ENCODE measurements at places on chromosomes 6 and 20.

- H3K4me1 ChIP-seq: no peaks in the 10 kb centered on the region
- H3K27me3 ChIP-seq: peaks cover 4% of the 10 kb centered on the region
- no peak for DNase-seq
Measured at GRCh38 chr6:131946992-131947955, 3.9 kb downstream of the CCN2 start.

DNA sequence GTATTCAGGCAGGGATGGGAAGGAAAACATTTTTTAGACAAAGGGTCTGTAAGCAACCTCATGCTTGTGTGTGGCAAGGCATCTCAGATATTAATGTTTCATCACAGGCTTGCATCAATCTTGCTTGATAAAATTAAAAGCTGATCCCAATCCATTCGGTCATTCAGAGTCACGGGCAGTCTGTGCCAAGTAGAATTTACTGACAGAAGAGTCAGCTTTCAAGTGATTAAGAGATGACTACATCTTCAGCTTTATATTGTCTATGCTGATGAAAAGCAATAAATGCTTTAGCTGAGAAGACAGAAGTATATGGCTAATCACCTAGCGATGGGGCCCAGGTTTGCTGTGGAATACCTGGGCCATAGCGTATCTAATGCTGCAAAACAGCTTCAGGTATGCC, 3.5 kb downstream of the PLEKHG1 start:
- no peaks in the 10 kb centered on the region for H3K36me3 ChIP-seq
- no peak overlapping the region for H3K27ac ChIP-seq
- H3K4me3 ChIP-seq: no peak overlapping the region
- no peaks in the 10 kb centered on the region for H3K27me3 ChIP-seq
- DNase-seq: no peak
- H3K4me1 ChIP-seq: no peaks in the 10 kb centered on the region

GRCh38 chr6:446418-447366, 55.1 kb downstream of the IRF4 start:
- peak overlapping the region; percentile 38 for H3K4me3 ChIP-seq
- no peak overlapping the region for H3K27ac ChIP-seq
- peaks cover 36% of the 10 kb centered on the region for H3K4me1 ChIP-seq
- DNase-seq: no peak
- no peaks in the 10 kb centered on the region for H3K36me3 ChIP-seq

DNA sequence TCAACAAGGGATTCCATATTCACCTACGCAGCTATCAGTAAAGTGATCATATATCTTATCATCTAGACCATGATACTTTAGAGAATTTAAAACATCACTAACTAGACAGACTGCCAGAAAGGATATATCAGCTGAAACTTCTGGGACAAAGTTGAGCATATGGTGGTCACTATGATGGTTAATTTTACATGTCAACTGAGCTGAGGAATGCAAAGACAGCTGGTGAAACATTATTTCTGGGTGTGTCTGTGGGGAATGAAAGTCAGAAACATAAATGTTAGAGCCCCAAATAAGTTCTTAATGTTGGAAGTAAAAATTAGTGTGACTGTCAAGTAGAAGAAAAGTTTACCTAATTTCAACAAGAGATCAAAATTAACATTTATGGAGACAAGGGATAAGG, 440.0 kb upstream of the IRAK1BP1 start:
- H3K36me3 ChIP-seq: no peaks in the 10 kb centered on the region
- no peaks in the 10 kb centered on the region for H3K27me3 ChIP-seq
- H3K27ac ChIP-seq: no peak overlapping the region
- no peak for DNase-seq
- no peaks in the 10 kb centered on the region for H3K4me1 ChIP-seq
- no peak overlapping the region for H3K4me3 ChIP-seq

DNA sequence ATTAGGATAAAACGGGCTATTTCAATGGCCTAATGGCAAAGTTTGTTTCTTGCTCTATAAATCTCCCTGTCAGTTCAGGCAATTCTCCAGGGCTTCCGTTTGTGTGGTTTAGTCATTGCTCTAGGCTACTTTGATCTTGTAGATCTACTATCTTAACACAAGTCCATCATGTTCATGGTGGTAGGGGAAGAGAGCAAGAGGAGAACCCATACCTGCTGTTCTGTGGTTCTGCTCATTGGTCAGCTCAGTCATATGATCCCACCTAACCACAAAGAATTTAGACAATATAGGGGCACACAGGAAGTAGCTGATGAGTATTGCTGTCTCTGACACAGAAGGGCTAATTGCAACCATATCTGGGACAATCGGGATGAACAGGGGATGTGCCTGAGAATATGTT, 4.9 kb upstream of the DEK start:
- H3K27me3 ChIP-seq: no peaks in the 10 kb centered on the region
- no peak overlapping the region for H3K27ac ChIP-seq
- H3K4me1 ChIP-seq: peaks cover 7% of the 10 kb centered on the region
- DNase-seq: peak; percentile 25

- no peak overlapping the region for H3K27ac ChIP-seq
- H3K4me1 ChIP-seq: no peaks in the 10 kb centered on the region
- no peaks in the 10 kb centered on the region for H3K27me3 ChIP-seq
- no peak overlapping the region for H3K4me3 ChIP-seq
Measured at GRCh38 chr20:38130687-38131587, 34.1 kb downstream of the TGM2 start.

DNA sequence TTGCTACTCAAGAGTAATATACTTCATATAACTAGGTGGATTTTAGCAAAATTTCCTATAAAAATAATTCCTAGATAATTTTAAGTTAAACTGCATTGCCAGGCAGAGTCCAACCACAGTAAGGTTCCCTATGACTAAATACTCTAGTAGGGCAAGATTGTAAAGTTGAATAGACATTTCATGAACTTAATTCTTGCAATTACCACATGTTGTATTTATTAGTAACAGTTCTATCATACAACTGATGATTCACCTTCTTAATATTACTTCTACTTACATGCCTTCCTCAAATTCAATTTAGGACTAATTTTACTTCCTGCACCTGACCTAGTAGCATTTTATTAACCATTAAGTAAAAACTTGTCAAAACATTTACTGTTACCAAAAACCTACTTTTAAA, 266.7 kb upstream of the THEMIS start:
- no peaks in the 10 kb centered on the region for H3K27me3 ChIP-seq
- DNase-seq: no peak
- H3K4me3 ChIP-seq: no peak overlapping the region
- H3K36me3 ChIP-seq: no peaks in the 10 kb centered on the region
- H3K4me1 ChIP-seq: no peaks in the 10 kb centered on the region

- H3K36me3 ChIP-seq: peaks cover 9% of the 10 kb centered on the region
- H3K4me3 ChIP-seq: no peak overlapping the region
- no peaks in the 10 kb centered on the region for H3K4me1 ChIP-seq
- no peaks in the 10 kb centered on the region for H3K27me3 ChIP-seq
Measured at GRCh38 chr6:10552270-10552810, 31.2 kb downstream of the GCNT2 start.

GRCh38 chr6:116945809-116946208, 68.8 kb downstream of the RFX6 start:
- no peak for DNase-seq
- no peaks in the 10 kb centered on the region for H3K27me3 ChIP-seq
- H3K36me3 ChIP-seq: no peaks in the 10 kb centered on the region
- H3K27ac ChIP-seq: no peak overlapping the region

DNA sequence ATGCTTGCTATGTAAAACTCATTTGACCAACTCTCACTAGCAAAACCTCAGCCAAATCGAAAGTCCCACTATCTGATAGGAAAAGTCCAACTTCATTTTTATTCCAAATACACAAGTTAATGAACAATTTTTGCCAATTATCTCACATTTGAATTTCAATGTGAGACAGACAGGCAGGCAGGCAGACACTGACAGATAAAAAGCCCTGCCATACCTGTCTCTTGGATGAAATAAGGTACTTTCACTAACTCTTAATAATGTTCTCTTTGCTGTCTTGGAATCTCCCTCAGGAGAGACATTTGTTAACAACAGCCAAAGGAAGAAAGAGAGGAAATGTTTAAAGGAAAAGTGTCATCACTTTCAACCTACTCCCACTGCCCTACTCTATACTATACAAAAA, 82.0 kb downstream of the RNGTT start:
- DNase-seq: no peak
- H3K4me3 ChIP-seq: no peak overlapping the region
- H3K27me3 ChIP-seq: no peaks in the 10 kb centered on the region
- H3K4me1 ChIP-seq: no peaks in the 10 kb centered on the region
- H3K36me3 ChIP-seq: no peaks in the 10 kb centered on the region

GRCh38 chr6:131828080-131828479, 20.3 kb downstream of the ENPP1 start:
- H3K27ac ChIP-seq: no peak overlapping the region
- H3K36me3 ChIP-seq: no peaks in the 10 kb centered on the region
- no peaks in the 10 kb centered on the region for H3K4me1 ChIP-seq
- no peaks in the 10 kb centered on the region for H3K27me3 ChIP-seq
- DNase-seq: no peak

DNA sequence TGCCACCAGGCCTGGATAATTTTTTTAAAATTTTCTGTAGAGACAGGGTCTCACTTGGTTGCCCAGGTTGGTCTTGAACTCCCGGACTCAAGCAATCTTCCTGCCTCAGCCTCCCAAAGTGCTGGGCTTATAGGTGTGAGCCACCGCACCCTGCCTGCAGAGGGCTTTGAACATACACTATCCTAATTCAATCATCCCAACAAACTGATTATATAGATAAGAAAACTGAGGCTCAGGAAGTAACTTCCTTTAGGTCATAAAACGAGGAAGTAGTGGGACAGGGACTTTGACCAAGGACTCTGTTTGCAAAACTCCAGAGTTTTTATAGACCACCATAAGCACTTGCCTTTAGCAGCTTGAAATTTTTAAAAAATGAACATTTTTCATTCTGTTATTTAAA, 5.0 kb upstream of the BANF2 start:
- no peak overlapping the region for H3K4me3 ChIP-seq
- no peak overlapping the region for H3K27ac ChIP-seq
- H3K27me3 ChIP-seq: no peaks in the 10 kb centered on the region
- no peaks in the 10 kb centered on the region for H3K4me1 ChIP-seq
- H3K36me3 ChIP-seq: no peaks in the 10 kb centered on the region

GRCh38 chr6:72699159-72699558, 77.3 kb downstream of the KCNQ5 start:
- no peaks in the 10 kb centered on the region for H3K36me3 ChIP-seq
- no peak overlapping the region for H3K4me3 ChIP-seq
- no peaks in the 10 kb centered on the region for H3K4me1 ChIP-seq
- DNase-seq: no peak
- no peaks in the 10 kb centered on the region for H3K27me3 ChIP-seq

DNA sequence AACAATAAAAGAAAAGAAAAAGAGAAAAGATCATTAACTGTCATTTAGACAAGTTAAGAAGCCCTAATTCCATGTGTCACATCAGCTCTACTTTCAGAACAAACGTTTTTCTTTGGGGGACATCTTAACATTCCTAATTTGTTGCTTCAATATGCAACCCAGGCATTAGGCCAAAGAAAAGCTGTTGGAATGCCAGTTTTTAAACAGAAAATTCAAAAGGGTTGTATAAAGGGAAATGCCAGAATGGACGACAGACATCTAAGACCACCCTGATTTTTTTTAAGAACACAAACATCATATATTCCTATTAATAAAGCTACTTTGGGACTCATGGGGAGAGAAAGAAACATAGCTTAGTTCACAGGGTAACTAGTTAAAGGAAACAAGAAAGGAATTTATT, 315.0 kb downstream of the GMDS start:
- no peaks in the 10 kb centered on the region for H3K36me3 ChIP-seq
- no peaks in the 10 kb centered on the region for H3K4me1 ChIP-seq
- DNase-seq: no peak
- no peaks in the 10 kb centered on the region for H3K27me3 ChIP-seq
- no peak overlapping the region for H3K27ac ChIP-seq
- no peak overlapping the region for H3K4me3 ChIP-seq
